IMR-90 (cell line): ENCODE measurements at places on chromosomes 3 and 15. TPM values are rescaled to one million over a fixed set of nuclear protein-coding genes. Genes with fewer than 3 reads are reported as not detected.

- no peak for DNase-seq
These were observed 17.4 kb upstream of the ASB14 start for GRCh38 chr3:57309769-57310360.

GRCh38 chr3:195866686-195867511 is 41.5 kb downstream of the TNK2 start:
- DNase-seq, result no peak

DNA sequence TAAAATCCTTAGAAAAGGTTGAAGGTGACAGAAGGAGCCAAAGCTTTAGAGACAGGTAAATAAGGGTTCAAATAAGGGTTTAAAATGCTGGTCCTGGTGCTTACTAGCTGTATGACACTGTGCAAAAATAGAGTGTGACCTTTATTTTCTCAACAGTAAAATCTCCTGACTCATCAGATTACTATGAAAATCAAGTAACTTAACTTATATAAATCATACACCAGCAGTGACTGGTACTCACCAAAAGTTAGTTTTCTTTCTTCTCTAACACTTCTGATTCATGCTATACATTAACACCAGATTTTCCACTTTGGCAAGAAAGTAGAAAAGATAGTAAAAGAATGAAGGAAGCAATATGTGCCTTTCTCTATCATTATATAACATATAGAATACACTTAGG is 205.9 kb upstream of the GBE1 start:
- DNase-seq, result no peak

DNA sequence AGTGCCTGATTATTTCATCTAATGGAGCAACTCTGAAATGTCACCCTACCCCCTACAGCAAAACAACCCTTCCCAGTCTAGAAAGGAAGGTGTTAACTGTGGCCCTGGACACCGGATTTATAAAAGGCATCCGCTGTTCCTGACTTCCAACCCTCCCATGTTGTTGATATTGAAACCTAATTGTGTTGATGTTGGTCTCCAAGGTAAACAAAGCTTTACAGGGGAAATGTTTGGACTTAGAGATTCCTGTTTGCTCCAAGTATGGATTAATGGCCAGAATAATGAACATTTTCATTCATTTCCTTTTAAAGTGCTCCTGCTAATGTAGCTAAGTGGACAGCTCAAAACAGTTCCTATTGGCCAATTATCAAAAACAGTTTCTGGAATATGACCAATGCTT is 19.4 kb upstream of the LMCD1 start:
- no peak for DNase-seq

DNA sequence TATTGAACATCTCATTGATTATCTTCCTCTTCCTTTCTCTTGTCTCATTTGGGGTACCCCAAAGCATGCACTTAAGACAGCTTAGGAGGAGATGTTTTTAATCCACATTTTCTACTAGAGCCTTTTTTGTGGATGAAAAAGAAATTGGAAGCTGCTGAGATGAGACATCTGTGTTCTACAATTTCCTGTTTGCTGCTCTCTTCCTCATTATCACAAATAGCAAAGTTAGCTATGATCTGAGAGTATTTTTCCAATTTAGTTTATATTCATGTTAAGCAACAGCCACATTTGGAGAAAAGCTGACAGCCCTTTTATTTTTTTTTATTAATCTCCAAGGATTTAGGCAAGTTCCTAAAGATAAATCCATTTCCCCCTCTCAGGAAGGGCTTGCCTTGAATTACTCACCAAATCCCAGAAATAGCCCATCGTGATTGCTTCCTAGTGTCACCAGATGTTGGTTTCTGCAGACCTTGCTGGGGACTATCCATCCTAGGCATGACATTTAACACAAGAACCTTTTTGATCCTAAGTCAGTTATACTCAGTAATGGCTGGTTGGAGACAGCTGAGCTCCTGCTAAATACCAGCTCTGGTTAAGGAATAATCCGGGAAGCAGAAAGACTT is 70.8 kb upstream of the FILIP1L start:
- DNase-seq, result no peak

- DNase-seq, result peak; percentile 85
These were observed 61.9 kb downstream of the EIF3J start for GRCh38 chr15:44598892-44599291.

The CCR3 gene
- not detected in 2 replicates for total RNA-seq

The ABHD2 gene
- total RNA-seq, result 56.9 and 62.9 TPM in 2 replicates

DNA sequence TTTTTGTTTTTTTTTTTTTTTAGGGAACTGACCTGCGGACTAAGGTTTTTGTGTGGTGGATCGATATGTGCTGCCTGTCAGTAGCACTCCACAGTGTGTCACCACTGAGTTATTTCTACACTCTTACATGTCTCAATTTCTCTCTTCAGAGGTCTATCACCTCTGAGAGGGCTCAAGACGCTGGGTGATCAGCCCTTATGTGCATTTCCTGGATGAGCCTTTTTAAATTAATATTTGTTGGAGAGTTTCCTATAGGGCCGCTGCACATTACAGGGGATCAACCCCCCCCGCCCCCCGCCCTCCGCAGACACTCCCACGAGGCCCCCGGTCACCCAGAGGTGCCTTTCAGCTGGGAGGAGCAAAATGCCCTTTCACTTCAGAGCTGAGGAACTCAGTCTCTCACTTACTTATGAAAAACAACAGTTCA is 34.5 kb upstream of the AP4E1 start:
- no peak for DNase-seq

GRCh38 chr3:184188080-184188479 is 2.1 kb downstream of the ABCF3 start:
- no peak for DNase-seq

The SEMA6D gene
- 17.4 and 18.3 TPM in 2 replicates for total RNA-seq

The GPR149 gene
- not detected in 2 replicates for total RNA-seq

GRCh38 chr3:179927191-179927590 is 109.5 kb downstream of the PEX5L start:
- no peak for DNase-seq

DNA sequence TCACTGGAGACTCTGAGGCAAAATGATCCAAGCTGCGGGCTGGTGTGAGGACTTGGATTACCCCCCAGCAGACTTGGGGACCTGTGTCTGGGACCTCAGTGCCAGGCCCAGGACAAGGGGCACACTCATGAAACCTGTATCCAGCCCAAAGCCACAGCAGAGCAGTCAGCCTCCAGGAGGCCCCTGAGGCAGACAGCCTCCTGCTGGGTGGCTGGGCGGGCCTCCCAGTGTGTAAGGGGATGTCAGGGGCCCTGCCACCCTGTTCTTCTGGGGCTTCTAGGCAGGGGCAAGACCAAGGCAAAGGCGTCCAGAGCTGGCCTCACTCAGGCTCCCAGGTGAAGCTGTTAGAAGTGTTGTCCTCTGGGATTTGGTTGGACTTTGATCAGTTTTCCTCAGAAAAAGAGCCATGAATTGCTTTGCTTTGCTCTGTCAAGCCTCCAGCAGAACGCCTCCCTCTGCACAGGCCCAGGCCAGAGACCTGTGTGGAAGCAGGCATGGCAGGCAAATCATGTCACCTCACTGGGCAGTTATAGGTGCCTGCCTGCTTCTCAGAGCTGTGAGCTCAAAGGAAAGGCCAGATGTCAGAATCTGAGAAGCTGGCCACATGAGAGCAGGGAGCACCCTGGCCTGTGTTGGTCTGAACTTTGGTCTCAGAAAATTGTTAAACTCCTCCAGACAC is 77.4 kb downstream of the SMAD6 start:
- no peak for DNase-seq

DNA sequence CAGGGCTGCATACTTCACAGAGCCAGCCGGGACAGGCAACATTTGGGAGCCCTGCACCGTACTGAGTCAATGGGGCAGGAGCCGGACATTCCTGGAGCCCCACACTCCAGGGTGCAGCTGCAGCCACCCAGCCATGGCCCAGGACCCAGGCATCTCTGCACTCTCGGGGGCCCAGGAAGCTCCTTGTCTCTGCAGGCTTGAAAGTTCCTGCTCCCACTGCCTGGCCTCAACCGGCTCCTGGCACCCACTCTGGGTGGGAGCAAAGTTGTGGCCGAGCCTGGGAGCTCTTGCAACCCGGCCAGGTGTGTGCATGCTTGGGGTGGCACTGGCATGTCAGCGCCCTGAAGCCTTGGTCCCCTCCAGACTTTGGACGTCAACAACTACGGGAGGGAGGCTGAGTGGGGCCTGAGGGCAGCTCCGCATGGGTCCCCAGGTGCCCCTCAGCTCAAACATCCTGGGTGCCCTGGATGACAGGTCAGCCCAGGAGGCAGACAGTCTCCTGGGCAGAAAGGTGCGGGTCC is 833.5 kb upstream of the CADM2 start:
- no peak for DNase-seq

GRCh38 chr3:177733936-177734335 is 536.7 kb upstream of the TBL1XR1 start:
- no peak for DNase-seq

DNA sequence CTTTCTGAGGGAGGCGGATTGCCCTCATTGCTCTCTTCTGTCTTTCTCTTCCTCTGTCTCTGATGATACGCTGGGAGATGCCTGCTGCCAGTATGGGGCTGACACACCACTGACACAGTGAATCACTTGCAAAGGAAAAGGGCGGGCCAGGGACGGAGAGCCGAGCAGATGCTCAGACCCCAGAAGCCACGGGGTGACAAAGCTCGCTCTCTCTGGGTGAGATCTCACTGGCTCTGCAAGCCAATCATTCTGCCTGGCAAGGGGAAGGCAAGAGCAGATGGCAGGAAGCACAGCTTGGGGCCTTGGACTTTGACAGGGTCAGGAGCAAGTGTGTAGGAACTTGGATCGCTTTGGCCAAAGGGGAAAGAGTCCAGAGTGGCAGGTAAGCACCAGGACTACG is 198.7 kb downstream of the NTRK3 start:
- no peak for DNase-seq
